ENCODE measurements at places on chromosomes 5 and 9. TPM values are rescaled to one million over a fixed set of nuclear protein-coding genes. Genes with fewer than 3 reads are reported as not detected.

The AQP3 gene
- total RNA-seq, result 16.4 TPM

The GMCL2 gene
- not detected for total RNA-seq

The SLC6A18 gene
- not detected for total RNA-seq

The PDZD2 gene
- not detected for total RNA-seq

The KLHL3 gene
- total RNA-seq, result 0.34 TPM

The SMIM33 gene
- total RNA-seq, result not detected

The LECT2 gene
- total RNA-seq, result not detected

The CDH12 gene
- not detected for total RNA-seq

The ZNG1F gene
- total RNA-seq, result 5.0 TPM

The BTNL3 gene
- not detected for total RNA-seq

The PSIP1 gene
- 57.9 TPM for total RNA-seq
